ENCODE measurements at places on chromosomes 3 and 15.

GRCh38 chr15:67396114-67396513, 124.8 kb upstream of the C15orf61 start:
- no peak for DNase-seq

- no peak for DNase-seq
Measured at GRCh38 chr3:101117980-101118379, 124.8 kb upstream of the ABI3BP start.

- no peak for DNase-seq
Measured at GRCh38 chr15:31020542-31020941, 29.1 kb upstream of the MTMR10 start.

DNA sequence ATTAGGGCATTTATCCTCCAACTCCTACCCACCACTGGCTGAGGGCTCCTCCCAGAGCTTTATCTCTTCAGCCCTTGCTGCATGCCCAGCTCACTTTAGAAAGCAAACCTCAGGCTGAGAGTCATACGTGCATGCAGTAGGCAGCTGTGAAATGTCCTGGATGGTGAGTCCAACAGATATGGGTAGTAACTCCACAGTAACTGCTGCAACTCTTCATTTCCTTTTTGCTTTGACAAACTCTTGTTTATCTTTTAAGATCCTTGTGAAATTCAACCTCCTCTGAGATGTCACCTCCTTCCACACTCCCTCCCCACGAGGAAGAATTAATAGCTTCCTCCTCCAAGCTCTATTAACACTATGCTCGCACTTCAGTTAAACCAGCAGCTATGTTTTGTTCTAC, 35.9 kb upstream of the CTNNB1 start:
- DNase-seq = no peak

DNA sequence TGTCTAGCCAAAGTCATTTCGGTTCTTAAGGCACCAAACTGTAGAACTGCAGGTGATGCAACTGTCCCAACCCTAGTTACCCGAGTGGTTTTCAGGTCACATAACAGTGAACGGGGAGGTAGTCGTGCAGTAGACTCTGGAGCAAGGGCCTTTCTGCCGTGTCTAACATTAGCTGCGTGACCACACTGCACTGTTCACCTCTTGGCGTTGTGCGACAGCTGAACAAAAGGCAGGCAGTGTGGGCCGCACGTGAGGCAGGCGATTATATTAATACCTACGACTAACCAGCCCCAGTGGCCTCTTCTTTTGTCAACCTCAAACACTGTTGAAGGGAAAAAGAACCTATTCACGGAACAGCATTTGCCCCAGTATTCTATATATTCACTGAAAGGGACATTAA, 2.8 kb downstream of the LRRN1 start:
- DNase-seq = no peak

DNA sequence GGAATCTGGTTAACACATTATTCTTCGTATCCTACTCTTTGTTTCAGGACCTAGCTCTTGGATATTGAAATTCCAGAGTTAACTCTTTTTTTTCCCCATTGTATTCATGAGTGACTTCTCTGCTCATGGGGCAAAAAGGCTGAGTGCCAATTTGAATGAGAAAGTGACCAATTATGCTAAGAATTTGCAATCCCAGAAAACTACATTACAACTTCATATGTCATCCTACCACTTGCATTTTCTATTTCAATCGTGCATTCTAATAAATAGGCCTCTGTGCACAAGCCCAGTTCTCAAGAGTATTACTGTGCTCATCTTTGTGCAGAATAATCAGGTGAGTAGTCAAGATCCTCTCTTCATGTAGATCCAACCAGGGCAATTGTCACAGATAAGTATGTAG, 537.8 kb downstream of the OTOL1 start:
- no peak for DNase-seq

Measured in NCI-H1092 treated with DMSO at 0.1 percent for 48 hours (cell line).